WTC11 (cell line): ENCODE measurements at places on chromosomes 11 and 22. TPM values are rescaled to one million over a fixed set of nuclear protein-coding genes. Genes with fewer than 3 reads are reported as not detected.

Gene NXPE1
- 0.16 TPM in 1 of 3 replicates, not detected in the others for total RNA-seq

Gene NDUFS8
- total RNA-seq = 221 to 247 TPM (median 240 TPM) in 3 replicates

Gene CARS1
- 57.9 to 92.0 TPM (median 62.0 TPM) in 3 replicates for total RNA-seq

Gene CEP126
- 1.9 to 2.4 TPM (median 2.0 TPM) in 3 replicates for total RNA-seq

Gene TSPAN4
- total RNA-seq = 92.8 to 95.2 TPM (median 94.3 TPM) in 3 replicates

Gene PDHX
- 39.1 to 43.4 TPM (median 40.9 TPM) in 3 replicates for total RNA-seq

Gene SCGB1D1
- not detected in 3 replicates for total RNA-seq

Gene NCF4
- total RNA-seq = not detected in 3 replicates

Gene LGR4
- total RNA-seq = 47.8 to 53.8 TPM (median 51.1 TPM) in 3 replicates

Gene FZD4
- total RNA-seq = 7.7 to 9.8 TPM (median 9.2 TPM) in 3 replicates

DNA sequence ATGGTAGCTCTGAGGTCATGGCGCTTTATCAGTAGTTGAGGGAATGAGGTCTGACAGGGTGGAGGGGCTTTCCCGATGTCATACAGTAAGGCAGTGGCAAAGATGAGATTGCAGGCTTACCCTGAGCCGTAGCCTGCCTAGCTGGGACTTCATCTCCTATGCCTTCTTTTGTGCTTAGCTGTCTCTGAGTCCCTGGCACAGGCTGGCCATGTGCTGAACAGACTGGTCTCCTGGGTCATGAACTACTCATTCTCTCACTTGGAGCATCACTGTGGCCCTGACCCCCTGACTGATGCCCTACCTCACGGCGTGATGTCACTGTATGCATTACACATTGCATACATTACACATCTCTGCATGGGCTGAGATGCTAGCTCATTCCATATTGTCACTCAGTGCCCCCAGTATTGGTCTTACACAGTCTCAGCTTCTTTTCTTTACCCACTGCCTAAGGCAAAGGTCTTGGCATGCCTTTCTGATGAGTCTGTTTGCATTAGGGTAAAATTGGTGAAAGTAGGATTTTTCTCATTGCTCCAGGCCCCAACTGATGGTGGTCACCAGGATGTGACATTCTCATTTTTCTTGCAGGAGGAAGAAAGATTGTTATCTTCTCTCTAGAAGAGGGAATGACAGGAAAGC, 389.4 kb upstream of the CADM1 start:
- DNase-seq = no peak

GRCh38 chr22:43401233-43401632, 10.6 kb upstream of the MPPED1 start:
- peak; percentile 7 for DNase-seq

DNA sequence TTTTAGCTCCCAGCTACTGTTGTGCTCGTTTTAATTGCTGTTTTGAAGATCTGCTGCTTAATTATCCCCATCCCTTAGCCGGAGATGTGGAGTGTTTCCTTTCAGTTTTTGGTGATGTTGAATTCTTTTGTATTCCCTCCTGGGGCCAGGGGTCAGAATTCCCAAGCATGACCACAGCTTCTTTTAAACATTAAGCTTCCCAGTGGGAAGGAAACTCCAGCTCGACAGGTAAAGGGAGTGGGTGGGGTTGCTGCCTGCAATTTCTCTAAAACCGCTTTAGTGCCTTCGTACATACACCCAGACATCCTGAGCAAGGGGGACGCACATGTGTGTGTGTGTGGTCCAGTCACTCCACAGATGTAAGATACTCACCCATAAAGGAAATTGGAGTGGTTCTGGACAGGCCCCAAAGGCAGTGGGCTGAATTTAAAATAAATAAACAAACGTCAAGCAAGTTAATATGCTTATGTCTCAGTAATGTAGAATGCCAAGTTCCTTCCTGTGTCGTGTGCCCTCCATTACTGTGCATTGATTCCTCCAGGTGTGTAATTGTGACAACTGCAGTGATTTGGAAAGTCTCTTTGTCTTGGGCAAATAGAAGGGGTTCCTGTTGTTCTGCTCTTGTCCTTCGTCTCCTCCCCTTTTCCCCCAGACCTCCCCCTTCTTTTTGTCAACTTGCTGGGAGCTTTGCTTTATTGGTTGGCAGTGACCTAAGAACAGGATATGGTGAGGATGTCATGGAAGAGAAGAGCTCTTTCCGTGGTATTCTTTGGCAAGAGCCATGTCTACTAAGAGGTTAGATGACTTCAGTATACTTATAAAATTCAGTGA, 19.2 kb upstream of the ADSL start:
- no peak for DNase-seq

DNA sequence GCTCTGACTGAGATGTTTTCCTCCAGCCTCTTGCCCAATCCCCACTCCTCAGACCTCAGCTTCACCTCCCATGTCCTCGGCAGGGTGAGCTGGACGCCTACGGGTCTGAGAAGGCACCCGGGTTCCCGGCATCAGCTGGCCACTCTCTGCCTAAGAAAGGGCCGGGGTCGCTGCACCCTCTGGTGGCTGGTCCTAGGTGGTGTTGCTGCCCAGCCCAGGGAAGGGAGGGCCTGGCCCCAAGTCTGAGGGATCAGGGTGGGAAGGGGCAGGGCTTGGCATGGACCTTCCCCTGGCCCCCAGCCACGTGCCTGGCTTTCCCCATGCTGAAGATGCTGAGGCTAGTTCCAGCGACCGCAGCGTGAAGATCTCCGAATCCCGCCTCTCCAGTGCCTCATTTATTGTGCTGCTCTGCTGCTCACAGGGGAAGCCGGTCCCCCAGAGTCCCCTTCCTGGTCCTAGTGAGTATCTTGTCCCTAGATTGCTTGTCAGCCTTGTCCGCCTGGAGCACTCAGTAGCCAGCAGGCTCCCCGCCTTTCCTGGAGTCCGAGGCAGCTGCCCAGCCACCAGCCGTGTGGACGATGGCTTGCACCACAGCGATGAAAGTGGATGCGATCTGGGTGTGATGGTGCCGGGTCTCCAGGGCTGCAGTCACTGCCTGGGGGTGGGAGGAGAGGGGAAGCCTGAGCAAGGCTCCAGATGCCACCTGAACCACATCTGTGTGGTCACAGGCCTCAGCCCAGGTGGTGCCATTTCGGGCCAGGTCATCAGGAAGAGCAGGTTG, 2.9 kb upstream of the GGT5 start:
- peak; percentile 91 for DNase-seq

- no peak for DNase-seq
Measured at GRCh38 chr11:36403661-36404060, 106.4 kb downstream of the TRAF6 start.

DNA sequence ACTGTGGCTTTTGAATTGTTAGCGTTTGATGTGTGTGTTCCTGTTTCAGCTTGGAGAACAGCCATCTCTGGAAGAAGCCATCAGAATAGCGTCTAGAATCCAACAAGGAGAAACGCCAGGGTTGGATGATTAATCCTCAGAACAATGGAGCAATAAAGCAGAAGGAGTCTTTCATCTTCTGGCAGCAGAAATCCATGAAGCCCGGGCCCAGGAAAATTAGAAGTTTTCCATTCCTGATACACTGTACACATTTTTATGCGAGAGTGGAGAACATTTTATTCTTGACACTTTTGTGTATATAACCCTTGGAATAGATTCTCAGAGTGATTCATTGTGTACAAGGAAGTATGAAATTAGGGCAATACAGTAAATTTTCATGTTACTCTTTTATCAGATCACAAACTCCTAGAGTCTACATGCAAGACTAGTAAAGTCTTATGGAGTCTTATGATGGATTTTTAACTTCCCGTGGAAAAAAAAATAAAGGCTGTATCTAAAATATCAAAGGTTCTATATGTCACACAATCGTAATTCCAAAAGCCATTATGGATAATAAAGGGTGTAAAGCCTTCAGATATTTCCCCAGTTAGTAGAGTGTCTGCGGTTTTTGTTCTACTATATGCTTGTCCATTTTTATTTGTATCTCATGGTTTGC, 45.9 kb upstream of the WEE1 start:
- DNase-seq = no peak

- DNase-seq = peak; percentile 8
Measured at GRCh38 chr11:76655501-76656049, 15.0 kb downstream of the LRRC32 start.

GRCh38 chr22:34834059-34834458, 231.9 kb upstream of the ISX start:
- no peak for DNase-seq

DNA sequence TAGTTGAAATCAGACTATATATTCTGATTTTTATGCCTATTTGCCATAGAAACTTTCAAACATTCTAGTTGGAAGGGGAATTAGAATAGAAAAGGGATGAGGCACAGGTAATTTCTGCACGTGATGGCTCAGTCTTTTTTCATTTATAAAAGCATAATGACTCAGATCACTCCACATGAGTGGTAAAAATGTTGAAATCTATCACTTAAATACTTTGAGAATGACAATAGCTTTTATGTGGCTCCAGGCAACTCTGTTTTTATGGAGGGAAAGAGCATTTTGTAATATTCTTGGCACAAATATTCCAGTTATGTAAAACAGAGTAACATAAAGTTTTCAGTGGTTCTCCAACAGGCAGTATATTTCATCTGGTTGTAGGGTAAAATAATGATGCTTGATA, 5.9 kb upstream of the MMP3 start:
- no peak for DNase-seq

DNA sequence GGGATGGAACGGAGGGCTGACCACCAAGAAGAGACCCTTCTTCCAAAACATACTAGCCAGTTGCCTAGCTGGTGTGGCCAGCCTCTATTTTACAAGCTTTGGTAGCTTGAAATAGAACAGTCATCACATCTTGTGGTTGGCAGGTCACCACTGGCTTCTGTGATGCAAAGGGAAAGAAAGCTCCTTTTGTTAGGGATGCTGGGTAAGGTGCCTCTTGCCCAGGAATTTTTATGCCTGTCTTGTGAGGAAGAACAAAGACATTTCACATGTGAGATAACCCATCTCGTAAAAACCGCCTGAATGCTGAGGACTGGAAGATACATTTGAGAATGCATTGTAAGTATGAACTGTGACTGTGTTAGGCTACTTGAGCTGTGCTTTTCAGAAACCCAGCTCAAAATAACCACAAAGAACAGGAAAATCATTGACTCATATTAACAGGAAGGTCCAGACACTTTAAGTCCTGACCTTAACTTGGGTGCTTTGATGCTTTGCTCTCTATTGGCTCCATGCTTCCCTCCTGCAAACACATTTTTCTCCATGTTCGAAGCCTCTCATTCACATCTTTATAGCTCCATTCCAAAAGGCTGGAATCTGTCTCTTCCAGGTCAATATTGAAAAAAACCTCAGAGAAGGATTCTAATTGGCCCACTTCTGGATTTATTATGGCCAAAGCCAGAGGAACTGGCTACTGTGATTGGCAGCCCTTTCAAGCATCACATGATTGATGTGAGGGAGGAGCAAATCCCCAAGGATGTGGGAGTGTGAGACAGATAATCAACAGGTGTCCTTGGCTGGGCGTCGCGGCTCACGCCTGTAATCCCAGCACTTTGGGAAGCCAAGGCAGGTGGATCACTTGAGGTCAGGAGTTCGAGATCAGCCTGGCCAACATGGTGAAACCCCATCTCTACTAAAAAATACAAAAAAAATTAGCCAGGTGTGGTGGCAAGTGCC, 53.9 kb downstream of the MICAL2 start:
- DNase-seq = no peak

GRCh38 chr22:48744967-48745841, 1082.5 kb downstream of the BRD1 start:
- DNase-seq = no peak

- DNase-seq = no peak
Measured at GRCh38 chr11:19327280-19327679, 86.5 kb upstream of the E2F8 start.

DNA sequence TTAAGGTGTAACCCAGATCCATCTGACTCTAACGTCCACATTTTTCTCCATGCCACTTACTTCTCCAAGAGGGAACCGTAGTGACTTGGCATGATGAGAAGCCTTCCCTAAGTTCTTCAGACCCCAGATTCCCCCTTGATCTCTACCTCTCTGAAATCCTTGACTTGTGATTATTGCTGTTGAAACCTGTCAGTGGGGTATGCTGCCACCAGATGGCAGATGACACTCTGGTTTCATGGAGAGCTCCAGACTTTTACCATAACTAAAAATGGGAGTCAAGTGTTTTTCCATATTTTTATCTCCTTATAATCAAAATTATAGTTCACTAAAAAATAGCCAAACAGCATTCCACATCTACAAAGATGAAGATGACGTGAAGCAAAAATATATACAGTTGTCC, 504.2 kb downstream of the SOX6 start:
- DNase-seq = peak; percentile 26

GRCh38 chr11:8268530-8269400, 5.1 kb upstream of the LMO1 start:
- DNase-seq = peak; percentile 50

GRCh38 chr11:106160494-106160893, 83.0 kb downstream of the AASDHPPT start:
- DNase-seq = no peak
